ENCODE measurements at places on chromosomes 3 and 15.

DNA sequence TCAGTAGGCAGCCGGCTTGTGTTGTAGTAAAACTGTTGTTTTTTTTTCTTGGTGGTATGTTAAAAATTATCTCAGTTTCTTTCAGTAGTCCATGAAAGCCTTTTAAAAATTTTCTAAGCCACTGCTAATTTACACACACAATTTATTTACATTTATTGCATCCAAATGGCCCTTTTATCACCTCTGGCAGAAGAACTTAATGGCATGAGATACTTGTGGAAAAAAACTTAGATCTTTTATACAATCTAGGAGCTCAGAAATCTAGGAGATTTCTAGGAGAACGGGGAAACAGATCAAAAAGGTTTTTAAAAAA, 1.4 kb downstream of the PPP2R3A start:
- no peak for DNase-seq

- DNase-seq = peak; percentile 48
Observed at GRCh38 chr3:42651248-42652091, 2.0 kb upstream of the ZBTB47 start.

DNA sequence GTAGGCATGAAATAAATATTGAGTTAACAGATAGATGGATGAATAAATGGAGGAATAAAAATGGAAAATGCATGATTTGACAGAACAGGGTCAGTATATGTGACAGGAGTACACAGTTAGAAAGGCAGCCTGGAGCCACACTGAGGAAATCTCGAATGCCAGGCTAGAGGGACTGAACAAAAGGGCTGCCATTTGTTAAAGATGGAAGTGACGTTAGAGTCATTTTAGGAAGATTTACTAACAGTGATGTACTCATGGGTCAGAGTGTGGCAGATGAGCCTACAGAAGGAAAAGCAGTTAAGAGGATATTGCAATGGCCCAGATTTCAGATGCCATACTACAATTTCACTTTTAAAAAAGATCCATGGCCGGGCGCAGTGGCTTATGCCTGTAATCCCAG, 7.4 kb upstream of the TMPRSS7 start:
- DNase-seq = no peak

GRCh38 chr3:190108804-190109203, 11.9 kb downstream of the P3H2 start:
- DNase-seq = no peak

- no peak for DNase-seq
Observed at GRCh38 chr15:31435912-31436628, 109.4 kb downstream of the KLF13 start.
